ENCODE measurements at places on chromosomes 6 and 20.
A peak's percentile ranks its signal among the peaks of the same experiment; 100 is the strongest.

- DNase-seq: no peak
Observed at GRCh38 chr6:36624461-36625157, 30.4 kb downstream of the SRSF3 start.

- DNase-seq: no peak
Observed at GRCh38 chr6:27651371-27651732, 178.4 kb upstream of the ZNF184 start.

DNA sequence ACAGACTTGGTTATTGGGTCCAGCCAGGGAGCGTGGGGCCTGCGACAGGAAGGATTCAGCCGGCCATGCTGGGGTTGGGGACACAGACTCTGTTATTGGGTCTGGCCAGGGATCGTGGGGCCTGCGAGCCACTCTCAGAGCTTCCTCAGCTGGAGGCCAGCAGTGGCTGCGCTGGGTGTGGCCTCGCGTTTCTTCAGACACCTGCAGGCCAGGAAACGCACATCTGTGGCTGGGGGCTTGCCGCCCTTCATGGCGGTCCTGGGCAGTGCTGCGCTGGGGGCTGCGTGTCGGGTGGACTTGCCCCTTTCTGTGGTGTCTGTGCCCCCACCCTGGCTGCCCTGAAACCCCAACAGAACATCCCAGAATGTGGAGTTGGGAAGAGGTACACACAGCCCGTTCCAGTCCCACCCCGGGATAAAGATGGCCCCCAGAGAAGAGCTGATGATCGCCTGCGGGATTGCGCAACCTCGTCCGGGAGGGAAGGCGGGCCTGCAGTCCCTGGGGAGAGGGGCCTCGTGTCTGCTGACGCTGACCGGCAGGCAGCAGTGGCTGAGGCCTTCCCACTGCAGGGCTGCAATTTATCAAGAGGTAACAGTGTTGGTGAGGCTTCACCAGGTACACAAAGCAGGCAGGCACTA is 16.9 kb upstream of the MTG2 start:
- no peak for DNase-seq

DNA sequence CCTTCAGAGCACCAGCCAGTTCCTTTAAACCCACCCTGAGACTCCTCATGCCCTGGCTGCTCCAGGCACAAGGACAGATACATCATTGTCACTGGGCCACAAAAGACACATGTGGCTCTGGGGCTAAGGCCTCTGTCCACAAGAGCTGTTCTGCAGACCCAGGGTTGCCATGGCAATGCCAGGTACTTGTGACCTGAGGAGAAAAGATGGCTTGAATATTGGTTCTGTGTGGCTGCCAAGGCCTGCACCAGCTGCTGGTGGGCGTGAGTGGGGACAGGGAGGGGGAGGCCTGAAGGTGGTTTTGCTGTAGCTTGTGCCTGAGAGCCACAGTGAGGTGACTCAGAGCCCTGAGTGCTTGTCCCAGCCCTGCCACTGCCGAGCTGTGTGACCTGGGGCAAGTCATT is 31.8 kb downstream of the SAYSD1 start:
- no peak for DNase-seq

DNA sequence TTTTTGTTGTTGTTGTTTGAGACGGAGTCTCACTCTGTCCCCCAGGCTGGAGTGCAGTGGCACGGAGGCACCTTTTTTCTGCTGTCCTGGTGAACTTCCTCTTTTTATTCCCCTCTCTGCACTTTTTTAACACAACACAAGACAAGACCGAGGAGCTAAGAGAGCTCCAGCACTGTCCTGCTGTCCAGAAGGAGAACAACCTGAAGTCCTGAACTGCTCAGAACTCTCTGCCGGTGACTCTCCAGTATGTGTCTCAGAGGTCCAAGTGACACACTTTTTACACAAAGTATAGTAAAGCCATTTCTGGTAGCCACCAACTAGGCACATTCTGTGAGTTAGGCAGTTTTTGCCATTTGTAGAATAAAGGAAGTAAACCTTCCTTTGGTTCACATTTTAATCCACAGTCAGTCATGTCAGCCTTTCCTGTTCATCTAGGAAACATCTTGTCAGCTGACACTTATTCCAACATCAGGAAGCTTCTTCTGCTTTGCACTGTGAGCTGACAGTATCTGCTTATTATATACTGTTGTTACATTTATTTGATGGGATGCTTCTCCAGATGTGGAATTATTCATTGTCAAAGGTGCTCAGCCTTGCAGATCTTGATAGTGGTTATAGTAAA is 28.1 kb upstream of the TXNDC5 start:
- DNase-seq: no peak

DNA sequence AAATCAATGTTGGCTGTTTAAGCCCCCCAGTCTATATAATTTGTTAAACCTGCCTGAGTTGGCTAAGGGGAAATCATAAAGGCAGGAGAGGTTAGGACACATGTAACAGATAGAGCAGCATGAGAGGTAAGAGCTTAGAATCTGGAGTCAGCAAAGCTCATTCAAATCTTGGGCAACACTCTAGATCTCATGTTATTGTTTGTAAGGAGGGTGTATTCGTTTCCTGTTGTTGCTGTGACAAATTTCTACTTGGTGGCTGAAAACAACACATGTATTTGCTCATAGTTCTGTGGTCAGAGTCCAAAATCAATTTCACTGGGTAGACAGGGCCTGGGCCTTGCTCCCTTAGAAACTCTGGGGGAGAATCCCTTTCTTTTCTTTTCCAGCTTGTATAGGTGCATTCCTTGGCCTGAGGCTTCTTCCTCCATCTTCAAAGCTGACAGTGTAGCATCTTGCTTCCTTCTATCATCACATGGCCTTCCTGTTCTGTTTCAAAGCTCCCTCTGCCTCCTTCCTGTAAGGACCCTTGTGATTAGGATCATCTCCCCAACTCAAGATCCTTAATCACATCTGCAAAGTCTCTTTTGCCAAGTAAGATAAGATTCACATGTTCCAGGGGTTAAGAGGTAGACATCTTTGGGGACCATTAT is 4.4 kb downstream of the LY86 start:
- no peak for DNase-seq

- no peak for DNase-seq
Observed at GRCh38 chr6:37936906-37937305, 117.4 kb downstream of the ZFAND3 start.

DNA sequence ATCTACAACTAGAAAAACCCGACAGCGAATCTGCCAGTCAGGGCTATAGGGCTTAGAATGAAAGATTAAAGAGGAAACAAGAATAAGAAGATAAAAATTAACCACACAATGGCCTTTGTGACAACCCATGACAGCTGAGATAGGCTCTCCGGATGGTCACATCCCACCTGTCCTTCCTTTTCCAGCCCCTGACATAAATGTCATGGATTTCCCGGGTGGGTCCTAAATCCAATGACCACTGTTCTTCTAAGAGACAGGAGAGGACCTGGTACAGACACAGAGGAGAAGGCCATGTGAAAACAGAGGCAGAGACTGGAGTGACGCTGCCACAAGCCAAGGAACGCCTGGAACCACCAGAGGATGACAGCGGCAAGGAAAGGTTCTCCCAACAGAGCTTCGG is 41.8 kb downstream of the ATXN1 start:
- DNase-seq: no peak

DNA sequence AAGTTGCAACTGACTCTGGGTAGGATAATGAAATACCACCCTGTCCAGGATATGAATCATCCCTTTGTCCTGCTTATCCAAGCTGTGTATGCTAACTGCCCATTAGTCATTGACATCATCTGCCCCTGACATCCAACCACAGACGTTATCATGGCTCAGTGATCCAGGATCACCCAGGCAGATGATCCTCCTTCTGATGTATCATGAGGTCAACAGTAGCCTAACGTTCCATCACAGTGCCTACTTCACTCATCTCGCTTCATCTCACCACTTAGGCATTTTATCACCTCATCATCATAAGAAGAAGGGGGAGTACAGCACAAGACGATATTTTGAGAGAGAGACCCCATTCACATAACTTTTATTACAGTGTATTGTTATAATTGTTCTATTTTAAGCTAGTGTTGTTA is 13.4 kb upstream of the BTN3A2 start:
- DNase-seq: no peak

- no peak for DNase-seq
Observed at GRCh38 chr20:63357921-63358905, 2.9 kb downstream of the CHRNA4 start.

- DNase-seq: no peak
Observed at GRCh38 chr6:8245726-8246125, 143.4 kb upstream of the EEF1E1 start.

DNA sequence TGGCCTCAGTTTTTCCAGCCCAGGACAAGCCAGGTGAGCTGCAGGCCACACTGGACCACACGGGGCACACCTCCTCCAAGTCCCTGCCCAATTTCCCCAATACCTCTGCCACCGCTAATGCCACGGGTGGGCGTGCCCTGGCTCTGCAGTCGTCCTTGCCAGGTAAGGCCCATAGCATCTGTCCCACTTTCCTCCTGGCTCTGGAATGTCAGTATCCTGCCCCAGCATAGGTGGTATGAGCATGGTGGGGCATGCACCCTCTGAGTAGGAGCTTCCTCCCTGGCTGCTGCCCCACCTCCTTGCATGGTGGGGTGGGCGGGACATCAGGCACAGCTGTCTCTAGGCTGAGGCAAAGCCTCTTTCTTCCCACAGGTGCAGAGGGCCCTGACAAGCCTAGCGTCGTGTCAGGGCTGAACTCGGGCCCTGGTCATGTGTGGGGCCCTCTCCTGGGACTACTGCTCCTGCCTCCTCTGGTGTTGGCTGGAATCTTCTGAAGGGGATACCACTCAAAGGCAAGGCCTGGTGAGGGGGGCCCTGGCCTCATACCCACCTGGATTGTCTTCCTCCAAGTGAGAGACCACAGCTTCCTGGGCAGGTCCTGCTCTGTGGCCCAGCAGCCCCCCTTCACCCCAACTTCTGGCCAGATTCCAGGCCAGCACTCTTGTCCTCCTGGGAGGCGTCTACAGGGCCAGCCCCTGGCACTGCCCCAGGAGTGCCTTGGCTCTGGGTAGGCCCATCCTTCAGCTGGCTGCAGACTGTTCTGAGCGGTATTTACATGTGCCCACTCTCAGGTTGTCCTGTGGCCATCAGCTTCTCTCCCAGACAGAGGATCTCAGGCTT is 9.1 kb downstream of the PI16 start:
- no peak for DNase-seq

DNA sequence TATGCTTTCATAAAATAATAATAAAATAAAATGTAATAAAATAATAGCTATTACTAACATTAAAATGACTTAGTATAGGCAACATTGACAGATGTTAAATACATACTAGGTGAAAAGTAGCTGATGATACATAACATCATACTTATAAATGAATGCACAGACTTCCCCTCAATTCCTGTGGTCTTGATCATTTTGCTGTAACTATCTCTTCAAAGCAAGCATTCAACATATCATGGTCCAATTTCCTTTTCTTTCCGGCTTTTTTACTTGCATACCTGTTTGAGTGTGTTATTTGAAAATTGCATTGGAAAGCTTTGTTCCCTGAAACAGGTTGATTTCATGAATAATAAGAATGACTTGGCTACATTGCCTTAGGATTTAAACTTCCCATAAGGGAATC is 309.3 kb downstream of the HDGFL1 start:
- no peak for DNase-seq

- DNase-seq: no peak
Observed at GRCh38 chr20:15642676-15643075, 930.6 kb downstream of the KIF16B start.

DNA sequence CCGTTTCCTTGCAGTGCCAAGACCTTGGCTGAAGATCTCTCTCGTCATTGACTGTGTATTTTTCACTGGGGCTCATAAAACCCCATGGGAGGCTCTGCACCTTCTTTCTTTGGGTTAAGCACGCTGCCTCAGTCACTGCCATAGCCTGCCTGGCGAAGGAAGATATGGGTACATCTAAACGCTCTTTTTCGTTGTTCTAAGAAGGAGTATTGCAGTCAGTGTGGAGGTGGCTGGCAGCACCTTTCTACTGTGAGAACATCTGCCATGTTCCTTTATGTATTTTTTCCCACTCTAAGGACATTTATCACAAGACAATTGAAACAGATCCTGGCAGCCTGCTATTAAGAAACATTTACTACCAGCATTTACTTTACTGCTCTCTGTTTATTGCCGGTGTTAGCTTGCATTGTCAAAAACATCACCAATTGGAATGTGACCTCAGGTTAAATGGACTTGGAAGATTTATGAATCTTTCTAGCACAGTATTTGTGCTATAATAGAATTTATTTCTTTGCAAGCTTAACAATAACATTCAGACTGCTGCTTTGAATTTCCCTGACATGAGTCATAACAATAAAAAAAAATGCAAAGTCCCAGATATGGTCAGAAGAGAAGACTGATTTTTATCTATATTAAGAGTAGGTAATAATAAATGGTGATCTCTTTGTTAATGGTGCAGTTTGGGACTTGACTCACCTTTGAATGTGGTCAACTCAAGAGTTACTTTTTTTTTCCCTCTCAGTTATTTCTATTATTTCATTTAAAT is 62.2 kb upstream of the CLDN20 start:
- no peak for DNase-seq

GRCh38 chr6:551405-551804 is 105.5 kb downstream of the HUS1B start:
- DNase-seq: peak; percentile 49

DNA sequence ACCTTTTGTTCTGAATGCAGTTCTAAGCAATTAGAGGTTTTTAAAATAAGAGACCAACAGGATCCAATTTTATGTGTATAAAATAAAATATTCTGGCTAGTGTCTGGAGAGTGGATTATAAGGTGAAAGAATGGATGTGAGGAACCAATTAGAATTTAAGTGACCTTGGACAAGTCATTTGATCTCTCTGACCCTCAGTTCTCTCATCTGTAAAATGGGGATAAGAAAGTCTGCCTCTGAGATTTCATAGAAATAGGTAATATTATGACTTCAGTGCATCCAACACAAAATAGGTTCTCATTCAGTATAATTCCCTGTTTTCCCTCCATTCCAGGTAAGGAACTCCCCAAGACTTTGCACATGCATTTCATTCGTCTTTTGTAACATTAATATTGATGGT is 18.9 kb downstream of the CASS4 start:
- no peak for DNase-seq

- DNase-seq: no peak
Observed at GRCh38 chr20:1417273-1417672, 24.4 kb upstream of the FKBP1A start.

- DNase-seq: no peak
Observed at GRCh38 chr6:84172574-84172973, 54.9 kb downstream of the CEP162 start.

DNA sequence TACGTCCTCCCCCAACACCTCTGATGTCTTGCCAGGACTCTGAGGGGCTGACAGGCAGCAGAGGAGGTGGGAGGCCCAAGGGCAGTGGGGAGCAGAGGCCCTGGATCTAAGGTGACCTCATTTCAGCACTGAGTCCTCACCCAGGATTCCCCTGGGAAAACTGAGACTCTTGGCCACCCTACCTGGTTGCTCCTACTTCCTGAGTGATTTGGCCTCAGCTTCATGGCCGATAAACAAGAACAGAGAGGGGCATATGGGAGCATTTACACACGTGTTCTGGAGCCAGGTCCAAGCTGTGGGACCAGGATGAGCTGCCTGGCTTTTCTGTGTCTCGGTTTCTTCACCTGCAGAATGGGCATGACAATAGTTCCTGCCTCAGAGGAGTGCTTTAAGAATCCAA is 133.8 kb downstream of the ANKRD60 start:
- no peak for DNase-seq
